Fibroblast of the aortic adventitia (primary cell): ENCODE measurements at places on chromosomes 5 and 9. TPM values are rescaled to one million over a fixed set of nuclear protein-coding genes. Genes with fewer than 3 reads are reported as not detected.

- no peak for DNase-seq
Observed at GRCh38 chr9:113348437-113348836, 904 bp upstream of the BSPRY start.

- no peak for DNase-seq
Observed at GRCh38 chr9:6188466-6188865, 27.1 kb upstream of the IL33 start.

GRCh38 chr9:116152390-116152789 is 1.2 kb upstream of the PAPPA start:
- no peak for DNase-seq

DNA sequence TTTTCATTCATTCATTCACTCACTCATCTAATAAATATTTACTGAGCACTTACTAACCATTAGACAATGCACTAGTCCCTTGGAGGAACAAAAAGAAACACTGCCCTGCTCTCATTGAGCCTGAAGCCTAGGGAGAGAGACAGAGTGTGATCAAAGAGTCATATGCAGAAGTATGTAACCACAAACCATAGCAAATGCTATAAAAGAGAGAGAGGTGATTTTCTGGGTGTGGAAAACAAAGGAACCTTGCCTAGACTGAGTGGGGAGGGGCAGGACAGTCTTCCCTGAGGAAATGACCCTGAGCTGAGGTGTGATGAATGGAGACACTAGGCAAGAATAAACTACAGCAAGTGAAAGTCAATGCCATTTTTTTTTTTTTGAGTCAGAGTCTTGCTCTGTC is 10.8 kb upstream of the ADRA1B start:
- DNase-seq: peak; percentile 65

HACD4 gene
- 0.82 and 4.8 TPM in 2 replicates for total RNA-seq
